Globus pallidus (tissue), 1 donor: ENCODE measurements at places on chromosomes 16 and 17.

DNA sequence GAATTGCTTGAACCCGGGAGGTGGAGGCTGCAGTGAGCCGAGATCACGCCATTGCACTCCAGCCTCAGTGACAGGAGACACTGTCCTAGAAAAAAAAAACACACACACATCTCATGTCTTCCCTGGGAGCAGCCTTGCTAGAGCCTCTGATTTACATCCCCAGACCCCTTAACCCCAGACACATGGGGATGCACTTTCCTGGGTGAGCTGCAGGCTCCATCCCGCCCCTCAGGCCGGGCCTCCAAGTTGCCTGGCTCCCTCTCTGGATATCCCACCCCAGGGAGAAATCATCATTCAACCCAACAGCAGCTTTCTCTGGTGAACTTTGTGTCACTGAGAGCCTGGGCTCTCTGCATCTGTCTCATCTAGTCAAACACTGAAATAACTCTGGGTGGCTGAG lies 21.5 kb downstream of the SRL start:
- DNase-seq: no peak

- peak; percentile 87 for DNase-seq
Measured at GRCh38 chr17:42019509-42020404, at the start of gene NKIRAS2. TSS of gene NKIRAS2 (plus strand) at chr17:42020090. CDS start at chr17:42021578, 1,488 bp downstream.

DNA sequence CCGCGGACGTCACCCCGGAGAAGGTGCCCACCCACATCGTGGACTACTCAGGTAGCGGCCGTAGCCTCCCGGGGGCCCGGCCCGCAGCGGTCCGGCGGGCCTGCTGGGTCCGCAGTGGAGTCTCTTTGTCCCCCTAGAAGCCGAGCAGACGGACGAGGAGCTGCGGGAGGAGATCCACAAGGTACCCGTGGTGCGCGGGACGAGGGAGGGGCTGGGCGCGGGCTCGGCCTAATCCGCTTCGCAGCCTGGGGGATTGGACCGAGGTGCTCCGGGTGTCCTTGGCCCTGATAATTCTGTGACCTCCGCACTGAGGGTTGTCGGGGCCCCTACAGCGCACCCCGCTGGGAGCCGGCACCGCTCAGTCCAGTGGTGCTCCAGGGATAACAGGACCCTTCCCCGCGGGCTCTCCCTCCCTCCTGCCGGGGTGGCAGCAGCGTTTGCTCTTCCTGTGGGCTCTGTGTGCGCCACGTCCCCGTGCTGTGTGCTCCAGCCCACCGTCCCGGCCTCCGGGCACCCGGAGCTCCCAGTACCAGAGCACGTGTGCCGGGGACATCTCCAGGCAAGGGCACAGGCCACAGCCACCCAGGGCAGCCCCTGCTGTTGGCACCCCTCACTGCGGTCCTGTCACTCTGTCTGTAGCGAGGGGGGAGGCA lies 713 bp downstream of the RHOT2 start:
- no peak for DNase-seq

DNA sequence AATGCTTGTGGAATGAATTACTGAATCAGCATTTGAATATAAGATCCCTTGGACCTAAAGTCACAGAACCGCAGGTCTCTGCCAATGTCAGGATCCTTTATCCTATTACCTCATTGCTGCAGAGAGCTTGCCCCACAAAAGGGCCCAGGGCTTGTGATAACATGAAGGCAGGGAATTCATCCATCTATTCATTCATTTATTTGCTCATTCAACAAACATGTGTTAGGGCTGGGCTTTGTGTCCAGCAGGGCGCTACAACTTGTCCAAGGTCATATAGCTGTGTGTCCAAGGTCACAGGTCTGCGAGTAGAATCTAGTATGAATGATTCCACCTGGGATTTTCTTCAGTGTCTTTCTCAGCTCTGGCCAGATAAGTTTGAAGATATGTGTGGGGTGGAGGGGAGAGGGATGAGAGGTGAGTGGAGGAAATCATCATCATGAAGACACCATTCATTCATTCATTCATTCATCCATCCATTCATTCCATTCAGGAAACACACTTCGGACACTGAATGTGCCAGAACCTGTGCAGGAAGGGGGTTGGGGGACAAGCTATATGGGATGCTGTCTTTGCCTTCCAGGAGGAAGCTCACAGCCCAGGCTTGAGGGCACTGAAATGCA lies 1.3 kb upstream of the UNC45B start:
- no peak for DNase-seq

GRCh38 chr17:12118617-12119016 lies 97.9 kb downstream of the MAP2K4 start:
- DNase-seq: no peak

GRCh38 chr17:6940186-6940649 lies 55.6 kb upstream of the ALOX12 start:
- peak; percentile 29 for DNase-seq

- no peak for DNase-seq
Measured at GRCh38 chr17:13084420-13084819, 66.6 kb upstream of the ELAC2 start.

GRCh38 chr17:73069164-73069770 lies 23.2 kb downstream of the SLC39A11 start:
- DNase-seq: no peak

GRCh38 chr16:46961373-46962353 lies 11.8 kb downstream of the DNAJA2 start:
- no peak for DNase-seq

GRCh38 chr17:40224718-40225550 lies 5.8 kb downstream of the WIPF2 start:
- DNase-seq: peak; percentile 81

- no peak for DNase-seq
Measured at GRCh38 chr17:65819810-65820209, 258.4 kb upstream of the AXIN2 start.

GRCh38 chr17:29584452-29585079 lies 4.9 kb downstream of the GIT1 start:
- DNase-seq: peak; percentile 87

- no peak for DNase-seq
Measured at GRCh38 chr16:580946-581498, 8.8 kb upstream of the RAB40C start.

DNA sequence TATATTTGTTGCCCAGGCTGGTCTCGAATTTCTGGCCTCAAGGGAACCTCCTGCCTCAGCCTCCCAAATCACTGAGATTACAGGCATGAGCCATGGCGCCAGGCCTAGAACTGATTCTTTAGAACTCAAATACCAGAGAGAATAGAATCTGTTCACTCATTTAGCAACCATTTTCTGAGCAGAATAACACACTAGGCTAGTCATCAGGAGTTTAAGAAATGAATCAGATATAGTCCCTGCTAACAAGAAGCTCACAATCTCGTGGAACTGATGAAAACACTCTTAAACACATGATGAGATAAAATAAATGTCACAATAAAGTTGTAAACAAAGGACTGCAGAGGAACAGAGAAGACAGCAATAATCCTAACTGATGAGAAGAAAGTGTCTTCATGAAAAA lies 55.8 kb upstream of the ADCY9 start:
- DNase-seq: no peak

DNA sequence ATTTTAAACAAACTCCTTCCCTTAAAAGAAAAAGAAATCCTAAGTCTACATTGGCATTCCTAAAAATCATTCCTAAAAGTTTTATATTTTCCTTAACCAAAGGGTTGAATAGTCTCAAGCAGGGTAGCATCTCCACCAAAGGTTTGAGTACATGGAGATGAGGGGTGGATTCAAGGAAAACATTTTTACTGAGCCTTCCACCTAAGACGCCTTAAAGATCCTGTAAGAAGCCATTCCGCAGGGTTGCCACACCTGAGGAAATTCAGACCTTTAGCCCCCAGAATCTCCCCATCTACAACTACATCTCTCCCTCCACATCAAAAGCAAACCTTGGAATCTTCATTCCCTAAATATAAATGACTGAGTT lies 7.7 kb upstream of the AKTIP start:
- DNase-seq: no peak

- DNase-seq: no peak
Measured at GRCh38 chr16:62732092-62732491, 695.9 kb upstream of the CDH8 start.

- DNase-seq: no peak
Measured at GRCh38 chr17:40130352-40131042, 8.7 kb downstream of the MSL1 start.

- DNase-seq: no peak
Measured at GRCh38 chr16:75584108-75584507, 17.9 kb downstream of the GABARAPL2 start.

GRCh38 chr16:85384833-85385462 lies 228.2 kb upstream of the GSE1 start:
- DNase-seq: no peak

GRCh38 chr17:52536489-52536888 lies 378.0 kb upstream of the CA10 start:
- DNase-seq: no peak

GRCh38 chr16:80899809-80900592 lies 95.6 kb upstream of the CDYL2 start:
- DNase-seq: peak; percentile 29

DNA sequence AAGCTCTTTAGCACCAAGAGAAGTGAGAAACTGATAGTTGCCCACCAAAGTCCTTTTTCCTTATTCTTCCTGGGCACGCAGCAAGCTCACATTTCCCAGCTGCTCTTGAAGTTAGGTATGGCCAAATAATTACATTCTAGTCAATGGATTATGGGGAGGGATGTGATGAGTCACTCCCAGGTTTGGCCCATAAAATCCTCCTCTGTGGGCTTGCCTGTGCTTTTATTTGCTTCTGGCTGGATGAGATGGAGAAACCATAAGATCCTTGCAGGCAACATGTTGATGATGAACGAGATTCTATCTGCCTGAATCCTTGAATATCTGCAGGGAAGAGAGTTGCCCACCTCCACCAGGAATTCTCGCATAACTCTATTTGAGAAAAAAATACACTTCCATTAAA lies 568.3 kb upstream of the SALL1 start:
- no peak for DNase-seq

GRCh38 chr17:57572062-57572461 lies 173.0 kb downstream of the CCDC182 start:
- no peak for DNase-seq

- DNase-seq: no peak
Measured at GRCh38 chr17:51442088-51442865, 181.9 kb downstream of the UTP18 start.

GRCh38 chr16:79006765-79007164 lies 593.8 kb downstream of the MAF start:
- DNase-seq: no peak

DNA sequence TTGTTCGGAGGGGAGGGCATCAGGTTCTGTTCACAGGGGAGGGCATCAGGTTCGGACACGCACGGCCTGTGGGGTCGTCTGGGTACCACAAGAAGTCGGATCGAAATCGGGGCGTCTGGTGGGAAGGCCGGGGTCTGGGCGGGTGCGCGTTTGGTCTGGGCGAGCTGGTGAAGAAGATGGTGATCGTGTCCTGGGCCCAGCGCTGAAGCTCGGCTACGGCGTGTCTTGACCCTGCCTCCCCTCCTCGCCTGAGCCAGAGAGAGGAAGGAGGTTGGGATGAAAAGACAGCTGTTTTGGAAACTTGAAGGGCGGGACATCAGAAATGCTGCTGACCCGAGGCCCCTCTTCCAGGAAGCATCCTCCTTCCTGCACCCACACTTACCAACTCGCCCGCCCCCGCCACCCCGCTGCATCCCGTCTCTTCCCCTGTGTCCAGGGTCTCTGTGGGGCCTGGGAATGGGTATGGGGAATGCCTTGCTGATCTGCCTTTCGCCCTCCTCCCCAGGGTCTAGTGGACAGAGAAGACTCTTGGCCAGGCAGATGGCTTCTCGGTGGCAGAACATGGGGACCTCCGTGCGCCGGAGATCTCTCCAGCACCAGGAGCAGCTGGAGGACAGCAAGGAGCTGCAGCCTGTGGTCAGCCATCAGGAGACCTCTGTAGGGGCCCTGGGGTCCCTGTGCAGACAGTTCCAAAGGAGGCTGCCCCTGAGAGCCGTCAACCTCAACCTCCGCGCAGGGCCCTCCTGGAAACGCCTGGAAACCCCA lies 498 bp downstream of the PIMREG start:
- no peak for DNase-seq

DNA sequence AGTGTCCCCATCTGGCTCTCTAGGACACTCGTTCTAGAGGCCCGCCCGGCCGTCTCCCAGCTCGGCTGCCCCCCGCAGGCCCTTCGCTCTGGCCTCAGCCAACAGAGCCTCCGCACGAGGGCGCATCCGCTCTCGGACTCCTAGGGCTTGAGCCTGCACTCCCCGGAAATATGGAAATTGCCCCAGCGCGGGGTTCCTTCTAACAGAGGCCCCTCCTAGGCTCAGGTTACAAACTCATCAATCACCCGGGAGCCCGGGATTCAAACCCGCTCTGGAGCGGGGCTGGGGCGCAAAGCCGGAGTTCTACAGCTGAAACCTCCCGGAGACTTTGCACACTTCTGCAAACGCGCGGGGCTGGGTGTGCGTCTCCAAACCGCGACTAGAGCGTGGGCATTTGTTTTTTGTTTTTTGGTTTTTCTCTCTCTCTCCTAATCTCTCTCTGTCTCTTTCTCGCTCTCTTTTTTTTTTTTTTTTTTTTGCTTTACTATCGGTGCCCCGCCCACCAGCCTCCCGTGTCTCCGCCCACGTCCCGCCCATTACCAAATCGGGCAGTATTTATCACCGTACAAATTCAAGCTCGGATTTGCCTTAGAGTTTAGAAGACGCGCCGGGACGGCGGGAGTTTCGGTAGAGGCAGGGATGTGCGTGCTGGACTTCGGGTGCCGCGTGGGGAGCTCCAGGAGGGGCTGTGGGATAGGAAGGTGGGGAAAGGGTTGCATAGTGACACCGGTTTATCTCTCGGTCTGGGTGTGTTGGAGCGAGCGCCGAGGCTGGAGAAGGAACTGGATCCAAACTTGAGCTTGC lies 2.4 kb upstream of the FOXL1 start:
- DNase-seq: no peak

DNA sequence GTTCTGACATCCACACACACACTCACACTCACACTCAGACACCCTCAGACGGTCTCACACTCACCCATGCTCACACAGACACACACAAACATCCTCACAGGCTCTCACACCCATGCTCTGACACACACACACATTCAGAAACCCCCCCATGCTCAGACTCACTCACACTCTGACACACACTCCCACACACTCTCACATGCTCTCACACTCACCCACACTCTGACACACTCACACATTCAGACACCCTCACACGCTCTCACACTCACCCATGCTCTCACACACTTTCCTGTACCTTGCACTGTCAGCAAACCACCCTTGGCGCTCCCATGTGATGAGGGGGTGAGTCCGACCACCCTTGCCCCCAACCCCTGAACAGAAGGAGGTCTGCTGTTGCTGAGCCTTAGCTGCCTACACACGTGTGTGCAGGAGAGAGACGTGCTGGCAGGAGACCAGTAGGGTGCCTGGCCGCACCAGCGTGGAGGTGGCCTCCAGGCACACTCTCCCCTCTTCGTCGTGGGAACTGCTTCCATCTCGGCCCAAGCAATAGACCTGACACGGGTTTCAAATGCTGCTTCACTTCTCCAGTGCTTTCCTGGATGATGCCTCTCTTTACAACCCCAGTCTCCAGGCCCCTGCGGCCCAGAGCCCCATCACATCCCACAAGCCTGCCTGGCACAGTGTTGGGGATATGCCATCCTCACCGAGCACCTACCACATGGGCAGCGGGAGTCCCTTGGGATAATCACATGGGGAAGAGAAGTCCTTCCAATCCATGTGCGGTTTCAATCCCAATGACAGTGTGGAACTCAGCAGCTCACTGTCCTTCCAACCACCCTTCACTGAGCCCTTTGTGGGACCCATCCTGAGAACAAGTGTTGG lies 267.8 kb upstream of the FOXF1 start:
- no peak for DNase-seq

GRCh38 chr17:66310528-66311148 lies 8.2 kb downstream of the PRKCA start:
- no peak for DNase-seq

GRCh38 chr17:74825952-74826719 lies 33.5 kb downstream of the GRIN2C start:
- DNase-seq: peak; percentile 47

GRCh38 chr17:76869496-76870376 lies 1.5 kb downstream of the MGAT5B start:
- DNase-seq: no peak
